IPS-NIHi11 (cell line): ENCODE measurements at places on chromosomes 12 and 14.

DNA sequence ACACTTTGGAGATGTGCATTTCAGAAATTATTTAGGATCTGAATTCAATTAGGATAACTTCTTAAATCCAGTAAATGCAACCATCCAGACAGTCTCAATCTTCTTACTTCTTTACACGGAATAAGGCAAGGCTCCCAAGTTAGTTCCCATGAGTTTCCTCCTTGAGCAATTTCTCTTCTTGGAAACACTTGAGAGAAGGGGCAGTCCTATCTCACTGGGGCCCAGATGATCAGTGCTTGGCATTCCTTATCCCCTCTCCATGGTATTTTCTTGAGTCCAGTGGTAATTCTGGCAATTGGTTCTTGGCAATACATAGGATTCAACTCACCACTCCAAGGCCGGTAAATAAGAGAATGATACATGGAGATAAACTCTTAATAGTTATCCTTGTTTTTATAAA, 87.1 kb upstream of the PTHLH start:
- no peak for DNase-seq

- DNase-seq, result peak; percentile 38
Observed at GRCh38 chr14:20415782-20416206, 2.5 kb upstream of the TEP1 start.

GRCh38 chr12:12010277-12011039, 60.3 kb upstream of the BCL2L14 start:
- DNase-seq, result no peak

- peak; percentile 59 for DNase-seq
Observed at GRCh38 chr12:503111-503761, 43.5 kb downstream of the B4GALNT3 start.

GRCh38 chr14:72686832-72687231, 207.1 kb downstream of the DPF3 start:
- DNase-seq, result no peak

DNA sequence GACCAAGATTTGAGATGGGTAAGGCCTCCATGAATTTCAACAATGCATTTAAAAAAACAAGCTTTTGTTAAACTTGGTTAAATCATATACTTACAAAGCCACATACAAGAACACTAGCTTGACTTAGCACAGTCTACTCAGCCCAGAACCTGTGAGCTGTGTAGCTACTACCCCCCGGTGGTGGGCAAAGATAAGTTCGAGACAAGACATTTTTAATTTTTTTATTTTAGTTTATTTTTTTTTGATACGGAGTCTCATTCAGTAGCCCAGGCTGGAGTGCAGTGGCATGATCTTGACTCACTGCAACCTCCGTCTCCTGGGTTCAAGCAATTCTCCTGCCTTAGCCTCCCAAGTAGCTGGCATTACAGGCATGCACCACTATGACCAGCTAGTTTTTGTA, 3.7 kb upstream of the NECAP1 start:
- DNase-seq, result peak; percentile 32
